Retinal pigment epithelial cell (primary cell): ENCODE measurements at places on chromosomes 2 and 18.
A peak's percentile ranks its signal among the peaks of the same experiment; 100 is the strongest.

- no peak for DNase-seq
Measured at GRCh38 chr2:207215308-207215707, 49.6 kb upstream of the KLF7 start.

DNA sequence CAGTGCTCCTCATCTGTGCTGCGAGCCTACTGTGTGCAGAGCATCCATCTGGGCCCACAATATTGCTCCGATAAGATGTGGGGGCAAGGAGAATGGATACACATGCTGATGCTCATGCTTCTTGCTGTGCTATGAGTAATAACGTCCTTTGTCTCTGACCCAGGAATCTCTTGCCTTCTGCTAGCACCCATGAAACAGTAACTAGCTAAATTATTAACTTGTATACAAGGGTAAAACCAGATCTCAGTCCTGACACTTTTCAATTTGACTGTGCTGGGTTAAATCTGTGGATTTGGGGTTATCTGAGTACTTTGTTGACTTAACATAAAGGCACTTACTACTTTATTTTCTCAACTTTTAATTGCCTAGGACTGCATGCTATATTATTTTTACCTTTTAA is 357.6 kb downstream of the SLC4A3 start:
- no peak for DNase-seq

- DNase-seq = peak; percentile 15
Measured at GRCh38 chr2:147588191-147588590, 256.6 kb upstream of the ACVR2A start.

- no peak for DNase-seq
Measured at GRCh38 chr2:9548506-9548905, 7.1 kb downstream of the ADAM17 start.

- no peak for DNase-seq
Measured at GRCh38 chr2:78768016-78768415, 257.5 kb upstream of the REG3G start.
